A549 treated with AZD2906 at 1 μM for 4 hours (cell line): ENCODE measurements at places on chromosomes 4 and X. TPM values are rescaled to one million over a fixed set of nuclear protein-coding genes. Genes with fewer than 3 reads are reported as not detected.

The PAGE1 gene
- total RNA-seq, result 0.26 to 0.29 TPM in 2 of 5 replicates, not detected in the others

The GRPR gene
- 0.03 to 0.05 TPM in 2 of 5 replicates, not detected in the others for total RNA-seq

The PNMA5 gene
- 0.03 TPM in 1 of 5 replicates, not detected in the others for total RNA-seq

The ADH1C gene
- not detected in 5 replicates for total RNA-seq

The PPARGC1A gene
- total RNA-seq, result 0.02 to 0.09 TPM (median 0.04 TPM) in 5 replicates

The HAUS7 gene
- total RNA-seq, result 47.9 to 58.0 TPM (median 52.0 TPM) in 5 replicates

The DBET gene
- not detected in 5 replicates for total RNA-seq

The RHOXF2 gene
- total RNA-seq, result not detected in 5 replicates

The WNK3 gene
- total RNA-seq, result 0.03 to 0.11 TPM (median 0.07 TPM) in 5 replicates

The AVPR2 gene
- total RNA-seq, result 0.06 TPM in 1 of 5 replicates, not detected in the others

The GPR101 gene
- 0.06 TPM in 1 of 5 replicates, not detected in the others for total RNA-seq

The DRD5 gene
- total RNA-seq, result not detected in 5 replicates

The RNF150 gene
- total RNA-seq, result 0.18 to 0.52 TPM (median 0.32 TPM) in 5 replicates

The RRH gene
- total RNA-seq, result 0.06 to 0.14 TPM (median 0.11 TPM) in 3 of 5 replicates, not detected in the others

The ADGRA3 gene
- total RNA-seq, result 14.4 to 18.6 TPM (median 15.5 TPM) in 5 replicates

The TNMD gene
- not detected in 5 replicates for total RNA-seq

The SHISA3 gene
- 0.05 to 0.08 TPM (median 0.07 TPM) in 3 of 5 replicates, not detected in the others for total RNA-seq

The NXF2B gene
- 0.03 TPM in 2 of 5 replicates, not detected in the others for total RNA-seq
